ENCODE measurements at places on chromosomes 4 and X.
A peak's percentile ranks its signal among the peaks of the same experiment; 100 is the strongest.

- no peak for DNase-seq
These were observed 6.8 kb upstream of the SHOX start for GRCh38 chrX:623599-624315.

DNA sequence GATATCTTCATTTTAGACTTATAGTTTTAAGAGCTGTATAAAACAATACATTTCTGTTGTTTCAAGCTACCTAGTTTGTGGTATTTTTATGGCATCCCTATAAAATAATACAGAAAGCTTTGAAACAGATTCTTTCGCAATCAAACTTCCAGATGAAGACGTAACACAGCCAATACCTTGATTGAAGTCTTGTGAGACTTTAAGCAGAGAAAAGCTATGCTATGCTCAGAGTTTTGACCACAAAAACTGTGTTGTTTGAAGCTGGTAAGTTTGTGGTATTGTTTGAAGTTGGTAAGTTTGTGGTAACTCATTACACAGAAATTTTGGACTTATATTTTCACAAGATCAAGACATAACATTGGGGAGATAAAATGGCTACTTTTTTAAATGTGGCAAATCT is 201.8 kb upstream of the UGT8 start:
- DNase-seq: no peak

DNA sequence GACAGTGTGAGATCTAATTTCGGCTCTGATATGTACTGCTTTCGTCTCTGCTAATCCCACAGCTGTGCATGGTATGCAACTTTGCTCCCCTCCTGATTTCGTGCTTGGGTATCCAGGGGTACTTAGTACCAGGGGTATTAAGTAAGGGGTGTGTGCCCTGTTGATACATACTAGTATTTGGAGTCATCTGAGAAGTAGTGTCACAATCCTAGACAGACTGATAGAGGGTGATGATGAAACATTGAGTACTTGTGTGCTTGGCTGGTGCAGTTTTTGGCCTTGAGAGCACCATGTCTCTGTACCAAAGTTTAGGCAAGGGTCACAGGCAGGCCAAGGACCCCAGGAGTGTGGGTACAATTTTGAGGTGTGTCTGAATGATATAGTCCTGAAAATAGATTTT is 10.9 kb downstream of the GPAT3 start:
- no peak for DNase-seq

GRCh38 chrX:133185119-133185518 is 33.0 kb downstream of the TFDP3 start:
- DNase-seq: no peak

DNA sequence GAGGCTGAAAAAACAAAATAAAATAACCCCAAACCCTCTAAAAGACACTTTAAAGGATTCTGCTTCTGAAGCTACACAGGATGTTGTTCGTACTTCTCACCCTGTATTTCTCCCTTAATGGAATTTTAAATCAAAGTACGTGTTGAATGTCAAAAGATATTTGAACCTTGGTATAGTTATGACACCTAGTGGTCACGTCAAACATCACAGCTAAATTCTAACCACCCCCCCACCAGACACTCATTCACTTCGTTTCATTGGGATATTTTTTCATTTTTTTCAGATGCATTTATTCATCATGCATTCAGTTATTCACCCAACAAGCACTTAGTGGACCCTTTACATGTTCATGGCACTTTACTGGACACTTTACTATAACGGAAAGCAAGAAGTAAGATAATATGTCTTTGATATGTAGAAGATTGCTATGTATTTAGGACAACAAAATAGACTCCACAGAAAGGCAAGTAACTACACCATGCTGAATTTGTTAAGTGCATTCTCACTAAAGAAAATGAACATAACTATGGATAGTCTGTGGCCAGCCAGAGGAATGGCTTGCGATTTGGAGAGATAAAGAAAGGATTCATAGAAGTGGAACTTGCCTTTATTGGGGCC is 62.5 kb upstream of the GPR174 start:
- DNase-seq: no peak

DNA sequence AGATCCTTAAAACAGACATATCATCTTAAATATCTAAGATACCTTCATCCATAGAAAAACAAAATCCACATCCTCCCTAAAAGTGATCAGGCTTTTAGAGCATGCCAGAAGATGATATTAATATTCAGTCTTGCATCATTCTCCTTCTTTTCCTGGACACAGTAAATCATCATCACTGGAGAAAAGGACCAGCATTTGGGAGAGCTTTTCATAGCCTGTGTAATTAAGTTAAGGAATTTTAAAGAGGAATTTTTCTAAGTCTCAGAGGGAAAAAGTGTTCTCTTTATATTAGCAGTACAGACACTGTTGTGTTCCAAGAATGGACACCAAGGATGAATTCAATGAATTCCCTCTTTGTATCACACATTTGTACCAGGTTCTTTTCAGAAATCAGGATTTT is 696 bp downstream of the SCRG1 start:
- DNase-seq: no peak

- DNase-seq: no peak
These were observed 268.1 kb upstream of the SLITRK2 start for GRCh38 chrX:145549496-145549895.

DNA sequence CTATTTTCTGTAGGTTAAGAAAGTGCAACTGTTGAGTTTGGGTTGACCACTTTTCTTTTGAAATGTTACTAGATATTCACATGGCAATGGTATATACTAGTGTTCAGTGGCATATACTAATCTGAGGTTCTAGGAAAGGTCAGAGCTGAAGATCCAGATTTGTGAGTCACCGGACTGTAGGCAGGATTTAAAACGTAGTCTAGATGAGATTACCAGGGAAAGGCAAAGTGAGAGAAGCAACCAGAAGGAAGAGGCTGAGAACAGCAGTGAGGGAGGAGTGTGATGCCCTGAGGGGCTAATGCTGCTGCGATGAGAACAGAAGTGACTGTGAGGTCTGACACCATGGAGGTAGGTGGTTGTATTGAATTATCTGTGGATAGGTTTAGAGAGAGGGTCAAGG is 9.7 kb upstream of the PLA2G12A start:
- DNase-seq: no peak

DNA sequence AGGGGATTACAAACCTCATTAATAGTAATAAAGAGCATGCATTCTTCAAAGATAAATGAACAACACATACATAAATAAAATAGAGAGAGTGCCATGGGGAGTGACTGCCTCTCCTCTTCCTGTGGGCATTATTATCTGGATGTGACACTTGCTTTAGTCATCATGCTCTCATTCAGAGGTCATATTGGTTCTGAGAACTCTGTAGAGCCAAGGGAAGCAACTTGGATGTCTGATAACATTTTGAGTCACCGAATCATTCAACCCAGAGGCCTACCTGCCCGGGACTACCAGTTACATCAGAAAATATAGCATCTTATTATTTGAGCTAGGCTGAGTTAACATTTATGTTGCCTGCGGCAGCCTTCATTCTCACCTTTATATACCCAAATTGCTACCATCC is 489.5 kb downstream of the STIM2 start:
- DNase-seq: no peak

GRCh38 chr4:185502386-185502785 is 30.9 kb upstream of the CCDC110 start:
- DNase-seq: no peak

DNA sequence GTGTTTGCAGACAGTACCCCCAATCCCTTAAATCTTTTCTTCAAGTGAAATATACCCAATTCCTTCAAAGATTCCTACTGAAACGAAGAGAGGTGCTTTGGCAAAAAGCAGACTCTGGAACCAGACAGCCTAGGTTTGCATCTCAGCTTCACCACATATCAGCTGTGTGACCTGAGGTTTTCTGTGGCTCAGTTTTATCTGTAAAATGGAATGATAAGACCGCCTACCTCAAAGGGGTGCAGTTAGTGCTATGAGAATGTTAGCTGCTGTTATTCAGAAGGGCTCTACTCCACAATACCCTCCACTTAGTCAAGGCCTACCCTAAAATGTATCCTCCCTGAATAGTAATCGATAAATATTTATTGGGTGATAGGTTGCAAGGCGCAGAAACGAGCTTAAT is 664 bp downstream of the PIR start:
- no peak for DNase-seq

GRCh38 chr4:154067786-154068185 is 278.9 kb upstream of the SFRP2 start:
- peak; percentile 9 for DNase-seq
